Activated CD4-positive, alpha-beta memory T cell treated with anti-CD3 and anti-CD28 coated beads for 36 hours (primary cell): ENCODE measurements at places on chromosomes 7 and 10.

DNA sequence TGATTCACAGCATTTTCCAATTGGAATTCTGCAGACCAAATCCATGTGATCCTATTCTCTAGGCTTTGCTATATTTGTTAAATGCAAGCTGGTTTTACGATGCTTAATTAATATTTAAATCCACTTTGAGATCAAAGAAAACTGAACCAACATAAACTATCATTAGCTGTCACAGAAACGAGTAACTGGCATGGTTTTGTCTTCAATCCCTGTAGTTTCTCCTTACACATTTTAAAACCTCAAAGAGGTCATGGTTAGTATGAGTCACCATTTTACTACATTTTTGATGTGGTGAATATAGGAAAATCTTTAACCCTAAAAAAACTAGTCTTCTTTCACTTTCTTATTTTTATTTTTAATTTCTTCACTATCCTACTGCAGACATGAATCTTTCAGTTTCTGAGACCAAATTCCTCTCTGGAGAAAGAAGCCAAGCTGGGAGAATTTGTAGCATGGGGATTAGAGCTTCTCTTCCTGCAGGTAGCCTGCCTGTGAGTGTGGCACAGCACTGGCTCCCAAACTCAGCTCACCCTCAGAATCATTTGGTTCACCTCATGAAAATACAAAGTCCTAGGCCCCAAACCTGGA lies 8.7 kb upstream of the LIPM start:
- DNase-seq, result no peak
- peaks cover 18% of the 10 kb centered on the region for H3K4me1 ChIP-seq
- H3K36me3 ChIP-seq, result no peaks in the 10 kb centered on the region
- H3K4me3 ChIP-seq, result no peak overlapping the region
- H3K27ac ChIP-seq, result no peak overlapping the region
- peaks cover 9% of the 10 kb centered on the region for H3K27me3 ChIP-seq

DNA sequence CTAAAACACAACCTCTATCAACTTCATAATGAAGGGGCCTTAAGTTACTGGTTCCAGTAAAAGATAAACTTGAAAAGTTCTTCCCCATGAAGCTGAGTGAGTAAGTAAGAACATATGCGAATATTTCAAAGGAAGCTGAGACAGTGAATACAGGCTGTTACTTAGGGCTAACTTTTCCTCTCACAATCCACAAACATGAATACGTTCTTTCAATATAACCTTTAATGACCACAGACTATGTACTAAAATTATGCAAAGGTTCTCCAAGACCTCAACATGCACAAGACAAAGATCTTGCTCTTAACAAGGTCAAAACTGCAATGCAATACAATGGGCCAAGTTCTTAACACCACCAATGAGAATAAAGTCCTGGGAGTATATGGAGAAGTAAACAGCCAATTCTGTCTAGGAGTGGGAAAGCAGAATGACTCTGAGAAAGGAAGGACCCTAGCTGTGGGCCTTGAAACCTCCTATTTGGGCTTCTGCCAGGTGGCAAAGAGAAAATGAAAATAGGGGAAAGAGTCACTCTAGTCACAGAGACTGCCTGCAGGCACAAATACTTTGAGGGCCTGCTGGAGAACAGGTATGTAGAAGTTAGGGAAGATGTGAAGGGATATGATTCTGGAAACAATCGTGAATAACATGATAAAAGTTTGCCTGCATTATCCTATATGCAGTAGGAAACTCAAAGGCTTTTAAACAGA lies 43.7 kb downstream of the OSBPL3 start:
- no peak for DNase-seq
- H3K27me3 ChIP-seq, result no peaks in the 10 kb centered on the region
- peaks cover 16% of the 10 kb centered on the region for H3K36me3 ChIP-seq
- no peak overlapping the region for H3K4me3 ChIP-seq

- no peak for DNase-seq
- no peak overlapping the region for H3K4me3 ChIP-seq
- H3K36me3 ChIP-seq, result no peaks in the 10 kb centered on the region
- peaks cover 8% of the 10 kb centered on the region for H3K27me3 ChIP-seq
- no peaks in the 10 kb centered on the region for H3K4me1 ChIP-seq
Measured at GRCh38 chr10:31650010-31650409, 278.6 kb downstream of the ARHGAP12 start.

GRCh38 chr7:136134503-136134902 lies 157.3 kb upstream of the MTPN start:
- no peak overlapping the region for H3K27ac ChIP-seq
- H3K27me3 ChIP-seq, result no peaks in the 10 kb centered on the region
- no peak overlapping the region for H3K4me3 ChIP-seq
- DNase-seq, result no peak
- H3K36me3 ChIP-seq, result no peaks in the 10 kb centered on the region

GRCh38 chr7:1331561-1332467 lies 99.1 kb downstream of the UNCX start:
- no peak for DNase-seq
- H3K4me1 ChIP-seq, result no peaks in the 10 kb centered on the region
- H3K27ac ChIP-seq, result no peak overlapping the region
- H3K36me3 ChIP-seq, result no peaks in the 10 kb centered on the region
- H3K4me3 ChIP-seq, result no peak overlapping the region
